Kidney epithelial cell (primary cell): ENCODE measurements at places on chromosomes 5 and 9.

- peak; percentile 42 for DNase-seq
Measured at GRCh38 chr5:115873392-115873791, 31.7 kb downstream of the AP3S1 start.

GRCh38 chr5:124043456-124043855, 531.5 kb downstream of the CSNK1G3 start:
- DNase-seq = no peak

DNA sequence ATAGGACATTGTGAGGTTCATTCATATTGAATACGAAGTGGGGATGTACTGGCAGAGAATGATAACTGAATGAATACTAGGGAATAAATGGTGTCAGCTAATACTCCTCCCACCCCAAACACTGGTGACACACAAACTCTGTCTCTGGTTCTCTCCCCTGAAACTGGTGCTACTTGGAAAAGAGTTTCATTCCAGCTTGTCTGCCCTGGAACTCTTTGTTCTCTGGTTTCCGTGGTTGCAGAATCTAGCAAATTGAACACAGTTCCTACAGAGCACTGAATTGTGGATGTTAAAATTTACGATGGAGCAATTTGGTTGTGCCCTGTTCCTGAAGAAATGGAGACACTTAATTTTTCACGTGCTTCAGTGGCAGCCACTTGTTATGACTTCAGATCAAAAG, 181.7 kb downstream of the KCTD16 start:
- DNase-seq = no peak

GRCh38 chr9:37036776-37037502, 2.9 kb upstream of the PAX5 start:
- no peak for DNase-seq

GRCh38 chr5:3597167-3598007, 1.8 kb downstream of the IRX1 start:
- no peak for DNase-seq

DNA sequence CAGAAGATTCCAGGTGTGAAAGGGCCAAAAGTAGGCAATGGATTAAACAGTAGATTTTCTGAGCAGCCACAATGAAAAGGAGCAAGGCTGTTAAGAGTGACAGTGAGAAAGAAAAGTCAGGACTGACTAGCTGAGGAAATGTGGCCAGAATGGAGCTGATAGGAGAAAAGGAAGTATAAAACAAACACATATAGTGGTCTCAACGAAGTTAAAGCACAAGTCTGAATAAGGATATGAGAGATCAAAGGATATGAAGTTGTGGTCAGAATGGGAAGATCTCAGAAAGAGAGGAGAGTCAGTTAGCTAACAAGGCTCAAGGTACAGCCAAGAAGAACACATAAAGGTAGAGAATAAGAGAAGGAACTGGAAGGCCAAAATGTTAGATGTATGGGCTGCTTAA, 39.9 kb downstream of the FNIP1 start:
- no peak for DNase-seq

DNA sequence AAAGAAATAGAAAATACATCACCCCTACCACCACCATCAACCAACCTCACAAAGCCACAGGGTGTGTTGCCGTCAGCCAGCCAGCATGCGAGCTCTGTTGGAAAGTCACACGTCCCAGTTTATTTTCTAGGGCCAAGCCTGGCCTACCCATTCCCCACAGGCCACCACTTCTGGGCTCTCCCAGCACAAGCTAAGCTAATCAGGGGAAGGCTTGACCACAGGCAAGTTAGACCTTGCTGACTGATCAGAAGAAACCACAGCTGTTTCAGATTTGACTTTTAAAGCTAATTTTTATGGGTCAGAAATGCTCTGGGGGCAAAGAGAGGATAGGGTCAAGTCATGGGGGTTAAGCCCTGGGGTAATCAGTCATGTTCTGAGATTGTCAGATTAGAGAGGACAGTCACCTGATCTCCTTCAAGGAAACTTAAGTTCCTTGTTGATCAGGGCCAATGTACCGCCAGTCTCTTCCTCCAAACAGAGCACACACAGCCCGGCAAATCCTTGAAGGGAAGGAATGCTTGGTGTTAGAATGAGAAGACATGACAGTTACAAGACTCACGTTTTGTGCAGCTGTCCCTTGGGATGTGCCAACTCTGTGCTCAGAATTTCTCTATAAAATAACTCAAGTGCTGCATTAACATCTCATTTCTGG, 7.6 kb downstream of the SHB start:
- no peak for DNase-seq

DNA sequence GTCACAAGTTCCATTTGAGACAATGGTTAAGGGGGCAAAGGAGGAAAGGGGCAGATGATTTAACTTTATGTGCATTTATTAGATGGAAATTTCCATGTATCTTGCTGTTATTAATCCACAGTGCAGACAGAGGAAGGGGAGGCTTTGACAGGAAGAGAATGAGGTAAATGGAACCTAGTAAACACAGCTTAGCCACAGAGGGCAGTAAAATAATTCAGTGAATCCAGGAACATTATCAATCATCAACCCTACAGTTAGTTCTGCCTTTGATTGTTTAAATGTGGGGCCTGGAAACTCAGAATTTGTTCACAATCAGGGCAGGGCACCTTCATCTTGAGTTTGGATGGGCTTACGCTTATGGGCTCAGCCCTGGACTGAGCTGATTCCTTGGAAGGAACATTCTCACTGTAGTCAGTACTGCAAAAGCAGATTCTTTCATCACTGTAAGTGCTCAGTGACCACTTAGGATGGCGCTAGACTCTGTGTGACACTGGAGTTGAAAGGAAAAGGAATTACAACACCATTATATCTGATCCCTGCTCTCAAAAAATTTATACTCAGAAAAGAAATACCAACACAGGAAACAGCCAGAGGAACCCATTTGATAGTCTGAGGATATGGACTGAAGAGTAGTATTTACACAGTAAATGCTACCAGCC, 169.5 kb downstream of the PIK3R1 start:
- DNase-seq = no peak

- no peak for DNase-seq
Measured at GRCh38 chr9:1591310-1591709, 423.8 kb upstream of the SMARCA2 start.

DNA sequence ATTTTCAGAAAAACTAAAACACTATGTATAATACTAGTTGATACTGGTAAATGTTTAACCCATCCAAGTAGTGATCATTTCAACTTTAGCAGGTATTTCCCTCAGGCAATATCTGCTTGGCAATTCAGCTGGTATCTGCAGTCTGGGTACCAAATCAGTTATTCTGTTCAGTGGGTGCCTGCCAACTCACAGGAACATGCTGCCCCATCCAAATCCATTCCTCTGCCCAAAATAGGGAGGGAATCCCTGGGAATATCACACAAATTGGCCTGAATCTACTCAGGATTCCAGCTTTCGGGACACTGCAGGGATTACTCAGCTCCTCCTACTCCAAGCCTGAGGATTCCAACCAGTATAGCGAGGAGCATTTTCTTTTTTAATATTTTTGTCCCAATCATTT, 61.7 kb upstream of the PDE4D start:
- no peak for DNase-seq

- no peak for DNase-seq
Measured at GRCh38 chr9:109653470-109653869, 126.5 kb upstream of the PALM2AKAP2 start.

GRCh38 chr5:161064297-161064696, 212.3 kb upstream of the ATP10B start:
- no peak for DNase-seq

DNA sequence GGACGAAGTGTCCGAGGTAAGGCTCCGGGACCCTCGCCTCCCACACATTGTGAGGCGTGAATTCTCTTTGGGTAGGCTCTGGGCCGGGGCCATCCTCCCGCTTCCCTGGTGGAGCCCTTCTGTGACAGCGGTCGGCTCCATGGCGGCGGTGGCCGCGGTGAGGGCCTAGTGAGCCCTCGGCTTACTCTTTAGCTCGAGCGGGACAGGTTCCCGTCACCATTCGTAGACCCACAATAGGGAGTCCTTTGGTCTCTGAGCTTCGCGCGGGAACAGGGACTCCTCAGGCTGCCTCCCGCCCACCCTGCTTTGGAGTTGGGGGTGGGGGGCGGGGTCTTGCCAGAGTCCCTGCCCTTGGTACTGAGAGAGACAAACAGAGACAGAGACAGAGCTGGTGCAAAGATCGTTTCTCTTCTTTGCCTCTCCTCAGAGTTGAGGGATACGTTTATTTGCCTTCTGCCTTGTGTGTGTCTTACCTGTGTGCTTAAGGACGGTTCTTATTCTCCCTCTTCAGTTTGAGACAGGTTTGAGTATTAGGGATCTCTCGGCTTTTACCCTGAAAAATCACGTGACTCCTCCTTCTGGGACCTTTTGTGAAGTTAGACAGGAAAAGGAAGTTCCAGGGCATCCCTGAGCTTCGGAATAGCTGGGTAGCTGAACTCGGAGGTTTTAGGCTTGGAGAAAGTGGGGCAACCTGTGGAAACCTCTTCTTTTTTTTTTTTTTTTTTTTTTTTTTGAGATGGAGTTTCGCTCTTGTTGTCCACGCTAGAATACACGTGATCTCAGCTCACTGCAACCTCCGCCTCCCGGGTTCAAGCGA, 833 bp downstream of the ANKHD1 start:
- no peak for DNase-seq

DNA sequence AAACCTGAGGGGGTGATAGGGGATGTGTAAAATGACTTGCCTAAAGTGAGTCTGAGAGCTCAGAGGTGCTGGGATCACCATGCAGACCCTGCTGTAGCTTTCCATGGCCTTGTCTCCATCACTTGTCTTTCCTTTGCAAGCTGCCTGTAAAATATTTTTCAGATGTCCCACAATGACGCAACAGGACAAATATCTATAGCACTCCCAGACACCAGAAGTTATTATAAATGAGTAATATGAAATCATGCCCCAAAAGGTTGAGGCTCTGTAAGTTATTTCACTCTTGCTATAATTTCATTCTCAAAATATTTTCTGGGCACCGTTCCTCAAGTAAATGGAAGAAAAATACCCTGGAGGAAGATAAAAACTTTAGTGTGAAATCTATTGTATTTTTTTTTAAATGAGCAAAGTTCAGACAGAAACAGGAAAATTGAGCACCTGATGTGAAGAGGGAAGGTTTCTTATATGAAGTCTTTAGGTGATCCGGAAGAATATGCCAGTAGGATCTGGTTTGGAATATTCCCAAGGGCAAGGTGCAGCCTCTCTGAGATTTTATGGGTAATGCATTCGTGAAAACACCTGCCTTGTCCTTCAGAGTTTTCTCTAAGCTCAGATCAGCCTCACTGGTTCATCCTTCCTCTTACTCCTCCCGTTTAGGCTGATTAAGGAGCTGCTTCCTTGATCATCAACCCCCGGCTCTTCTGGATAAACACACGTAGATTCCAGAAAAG, 138.3 kb upstream of the DMAC1 start:
- DNase-seq = no peak

DNA sequence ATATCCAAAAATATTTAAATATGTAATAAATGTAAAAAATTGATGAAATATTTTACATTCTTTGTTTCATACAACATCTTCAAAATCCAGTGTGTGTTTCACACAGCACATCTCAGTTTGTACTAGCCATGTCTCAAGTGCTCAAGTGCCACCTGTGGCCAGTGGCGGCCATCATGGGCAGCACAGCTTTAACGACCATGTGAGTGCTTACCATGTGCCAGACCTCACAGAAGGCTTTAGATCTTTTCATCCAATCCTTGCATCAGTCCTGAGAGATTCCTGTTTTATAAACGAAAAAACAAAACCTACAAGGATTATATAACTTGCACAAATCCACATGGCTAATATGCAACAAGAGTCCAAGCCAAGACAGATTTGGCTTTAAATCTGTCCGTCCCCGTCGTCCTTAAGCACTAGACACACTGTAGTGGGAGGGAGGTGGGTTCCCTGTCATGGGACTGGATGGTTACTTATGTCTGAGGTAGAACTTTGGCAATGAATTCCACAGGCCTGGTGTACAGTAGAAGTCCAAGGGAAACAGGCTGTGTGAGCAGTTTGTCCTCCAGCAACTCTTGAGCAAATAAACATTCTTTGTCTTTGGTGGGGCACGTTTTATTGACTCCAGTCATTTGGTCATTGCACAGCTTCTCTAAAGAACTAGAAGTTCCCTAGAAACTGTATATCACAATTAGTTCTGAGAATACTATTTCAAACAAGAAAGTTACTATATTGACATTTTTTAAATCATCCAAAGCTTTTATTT, 25.0 kb upstream of the F2R start:
- DNase-seq = no peak

DNA sequence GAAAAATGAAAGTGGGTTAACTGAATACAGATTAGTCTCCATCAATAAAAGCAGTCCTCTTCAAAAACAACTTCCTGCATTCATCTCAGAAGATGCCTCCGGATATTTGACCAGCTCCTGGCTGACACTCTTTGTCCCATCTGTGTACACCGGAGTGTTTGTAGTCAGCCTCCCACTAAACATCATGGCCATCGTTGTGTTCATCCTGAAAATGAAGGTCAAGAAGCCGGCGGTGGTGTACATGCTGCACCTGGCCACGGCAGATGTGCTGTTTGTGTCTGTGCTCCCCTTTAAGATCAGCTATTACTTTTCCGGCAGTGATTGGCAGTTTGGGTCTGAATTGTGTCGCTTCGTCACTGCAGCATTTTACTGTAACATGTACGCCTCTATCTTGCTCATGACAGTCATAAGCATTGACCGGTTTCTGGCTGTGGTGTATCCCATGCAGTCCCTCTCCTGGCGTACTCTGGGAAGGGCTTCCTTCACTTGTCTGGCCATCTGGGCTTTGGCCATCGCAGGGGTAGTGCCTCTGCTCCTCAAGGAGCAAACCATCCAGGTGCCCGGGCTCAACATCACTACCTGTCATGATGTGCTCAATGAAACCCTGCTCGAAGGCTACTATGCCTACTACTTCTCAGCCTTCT, 16.6 kb downstream of the F2R start:
- DNase-seq = no peak

GRCh38 chr5:91219803-91220371, 163.2 kb downstream of the ARRDC3 start:
- no peak for DNase-seq

DNA sequence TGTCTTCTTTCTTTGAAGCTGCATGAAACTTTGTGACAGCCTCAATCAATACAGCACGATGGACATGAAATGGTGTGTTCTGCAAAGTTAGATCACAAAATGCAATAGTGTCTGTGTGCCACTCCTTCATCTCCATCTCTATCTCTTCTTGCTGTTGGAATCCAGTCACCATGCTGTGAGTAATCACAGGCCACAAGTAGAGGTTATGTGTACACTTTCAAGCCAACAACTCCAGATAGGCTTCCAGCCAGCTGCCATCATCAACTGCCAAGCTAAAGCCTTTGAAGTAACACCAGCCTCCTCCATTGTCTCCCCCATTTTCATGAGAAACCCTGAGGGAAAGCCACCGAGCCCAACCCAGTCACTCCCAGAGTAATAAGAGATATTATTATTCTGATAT, 360.6 kb downstream of the PTPRD start:
- DNase-seq = no peak

GRCh38 chr9:137723783-137724445, 105.1 kb downstream of the EHMT1 start:
- DNase-seq = no peak

- DNase-seq = no peak
Measured at GRCh38 chr5:52469420-52469819, 318.3 kb upstream of the ITGA1 start.
